ENCODE measurements at places on chromosomes 5 and 9.

- DNase-seq = no peak
Observed at GRCh38 chr5:89105836-89106235, 222.9 kb upstream of the MEF2C start.

GRCh38 chr9:118701985-118702384 is 667.2 kb downstream of the BRINP1 start:
- no peak for DNase-seq

- DNase-seq = no peak
Observed at GRCh38 chr5:58198330-58198729, 261.6 kb downstream of the PLK2 start.

GRCh38 chr9:87181670-87182069 is 234.4 kb upstream of the GAS1 start:
- no peak for DNase-seq

DNA sequence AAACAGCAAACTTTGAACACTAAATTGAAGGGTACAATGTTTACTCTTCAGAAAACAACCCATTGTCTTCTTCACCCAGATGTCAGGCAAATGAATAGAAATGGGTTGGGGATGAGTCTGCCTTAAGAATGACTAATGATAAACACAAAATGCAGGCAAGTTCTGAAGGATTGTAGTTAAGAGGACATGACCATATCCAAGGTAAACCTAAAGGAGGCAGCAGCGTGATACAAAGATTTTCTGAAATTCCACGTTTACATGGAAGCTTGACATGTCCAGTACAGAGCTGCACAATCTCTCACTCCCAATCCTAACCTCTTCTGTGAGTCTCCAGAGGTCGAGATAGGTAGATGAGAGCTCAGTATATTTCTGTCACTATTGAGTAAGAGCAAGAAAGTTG is 1263.2 kb upstream of the CDH6 start:
- DNase-seq = no peak

GRCh38 chr5:81754621-81755020 is 3.7 kb upstream of the SSBP2 start:
- DNase-seq = no peak

All from C1 segment of cervical spinal cord (tissue), 14 donors.